ENCODE measurements at places on chromosomes 16 and 17. TPM values are rescaled to one million over a fixed set of nuclear protein-coding genes. Genes with fewer than 3 reads are reported as not detected.

Gene DRC3
- 2.1 TPM for polyA plus RNA-seq

Gene PDIA2
- polyA plus RNA-seq = not detected

Gene KIF2B
- polyA plus RNA-seq = not detected

Gene SLC16A13
- 0.49 TPM for polyA plus RNA-seq

Gene TERB1
- polyA plus RNA-seq = 0.11 TPM

Gene TEKT1
- not detected for polyA plus RNA-seq

Gene PLEKHM1
- 7.9 TPM for polyA plus RNA-seq

Gene LIG3
- 13.4 TPM for polyA plus RNA-seq

Gene TLCD2
- polyA plus RNA-seq = not detected

Gene SLX4
- polyA plus RNA-seq = 0.43 TPM

Gene DBF4B
- polyA plus RNA-seq = 0.52 TPM

Gene CDH15
- not detected for polyA plus RNA-seq

- no peak for DNase-seq
Observed at GRCh38 chr17:50396261-50397110, 837 bp downstream of the LRRC59 start.

DNA sequence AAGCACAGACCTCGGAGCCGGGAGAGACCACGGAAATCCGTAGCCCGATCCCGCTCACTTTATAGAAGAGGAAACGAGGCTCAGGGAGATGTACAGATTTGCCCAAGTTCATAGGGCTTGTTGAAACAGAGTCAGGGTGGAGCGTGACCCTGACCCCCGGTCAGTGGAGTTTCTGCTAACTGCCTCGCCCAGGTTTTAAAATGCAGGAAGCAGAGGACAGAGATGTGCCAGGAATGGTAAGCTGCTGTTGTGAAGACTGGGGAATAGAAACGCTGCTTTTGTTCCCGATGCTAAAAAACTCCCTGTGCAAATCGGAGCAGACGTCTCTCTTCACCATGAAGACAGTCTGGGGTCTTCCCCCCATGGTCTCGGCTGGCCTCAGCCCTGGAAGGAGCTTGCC lies 403.0 kb downstream of the SEC14L1 start:
- no peak for DNase-seq

DNA sequence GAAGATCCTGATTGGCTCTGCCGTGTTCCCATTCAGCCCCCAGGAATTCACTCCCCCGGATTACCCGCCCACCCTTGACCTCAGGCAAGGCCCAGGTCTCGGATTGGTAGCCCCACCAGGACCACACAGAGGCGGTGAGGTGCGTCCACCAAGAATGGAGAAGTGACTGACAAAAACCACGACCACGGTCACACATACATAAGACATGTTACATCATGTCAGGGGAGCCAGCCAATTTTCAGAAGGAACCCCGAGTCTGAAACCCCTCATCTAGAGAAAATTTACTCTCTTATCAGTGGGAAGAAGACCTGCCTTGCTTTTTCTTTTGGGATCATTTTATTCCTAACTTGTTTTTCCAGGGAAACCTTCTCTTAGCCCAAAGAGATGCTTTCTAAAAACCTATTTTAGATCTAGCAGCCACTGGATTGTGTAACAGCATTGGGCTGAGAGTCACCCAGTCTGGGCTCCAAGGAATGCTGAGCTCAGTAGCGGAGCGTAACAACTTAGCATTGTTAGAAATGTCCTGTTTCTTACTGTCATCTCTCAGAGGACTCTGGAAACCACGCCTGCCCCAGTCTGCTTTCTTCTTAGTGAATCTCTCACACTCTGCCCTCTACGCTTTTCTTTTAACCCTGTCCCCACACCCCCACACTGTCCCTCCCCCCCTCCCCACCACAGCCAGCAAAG lies 164.1 kb downstream of the CMIP start:
- DNase-seq = no peak

- no peak for DNase-seq
Observed at GRCh38 chr17:59530531-59530930, 34.9 kb upstream of the DHX40 start.

GRCh38 chr17:5832886-5833285 lies 237.3 kb upstream of the WSCD1 start:
- no peak for DNase-seq

DNA sequence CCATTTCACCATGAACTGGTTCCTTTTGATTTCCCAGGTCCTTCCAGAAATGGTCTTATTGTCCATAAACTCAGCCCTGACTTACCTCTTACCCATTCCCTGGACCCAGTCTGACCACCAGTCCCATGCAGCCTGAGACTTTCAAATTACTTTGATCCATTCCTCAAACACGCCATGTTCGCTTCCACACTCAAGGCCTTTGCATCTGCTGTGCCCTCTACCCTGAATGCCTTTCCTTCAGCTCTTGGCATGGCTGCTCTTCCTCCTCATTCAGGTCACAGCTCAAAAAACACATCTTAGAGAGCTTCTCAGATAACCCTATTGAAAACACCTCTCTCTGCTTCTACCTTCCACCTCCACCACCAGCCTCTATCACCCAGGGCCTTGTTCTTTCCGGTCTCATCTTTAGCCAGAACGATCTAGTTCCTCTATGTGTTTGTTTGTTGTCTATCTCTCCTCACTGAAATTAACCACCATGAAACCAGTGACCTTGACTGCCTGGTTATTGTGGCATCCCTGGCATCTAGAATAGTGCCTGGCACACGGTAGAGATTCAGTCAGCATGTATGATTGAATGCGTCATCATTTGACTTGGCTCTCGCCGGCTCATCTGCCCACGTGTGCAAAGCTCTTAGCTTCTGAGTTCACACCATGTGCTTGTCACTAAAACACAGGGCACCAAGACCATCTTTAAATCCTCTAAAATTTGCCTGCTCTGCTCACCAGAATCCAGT lies 12.8 kb downstream of the CRYM start:
- DNase-seq = no peak

DNA sequence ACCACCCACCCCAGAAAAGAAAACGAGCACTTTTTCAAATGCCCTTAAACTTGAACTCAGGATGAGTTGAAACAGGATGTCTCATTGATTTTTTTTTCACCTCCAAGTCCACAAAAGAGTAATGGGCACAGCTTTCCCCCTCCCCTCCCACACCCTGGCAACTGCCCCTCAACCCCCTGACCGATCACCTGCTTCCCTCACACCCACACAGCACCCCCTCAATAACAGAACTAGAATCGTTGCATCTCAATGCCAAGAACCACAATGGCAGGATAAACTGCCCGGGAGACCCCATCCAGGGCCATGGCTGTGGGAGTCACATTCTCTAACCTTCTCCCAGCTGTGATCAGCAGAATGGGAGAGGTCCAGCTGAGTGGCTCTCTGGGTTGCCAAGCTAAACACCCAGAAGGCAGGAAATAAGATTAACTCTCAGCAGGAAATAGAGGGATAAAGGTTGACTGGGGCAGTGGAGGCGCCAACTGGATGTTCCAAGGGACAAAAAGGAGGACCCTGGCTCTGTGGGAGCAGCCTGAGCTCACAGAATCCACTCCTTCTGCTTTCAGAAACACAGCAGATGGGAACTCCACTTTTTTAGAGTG lies 128.0 kb upstream of the SDK2 start:
- DNase-seq = no peak

DNA sequence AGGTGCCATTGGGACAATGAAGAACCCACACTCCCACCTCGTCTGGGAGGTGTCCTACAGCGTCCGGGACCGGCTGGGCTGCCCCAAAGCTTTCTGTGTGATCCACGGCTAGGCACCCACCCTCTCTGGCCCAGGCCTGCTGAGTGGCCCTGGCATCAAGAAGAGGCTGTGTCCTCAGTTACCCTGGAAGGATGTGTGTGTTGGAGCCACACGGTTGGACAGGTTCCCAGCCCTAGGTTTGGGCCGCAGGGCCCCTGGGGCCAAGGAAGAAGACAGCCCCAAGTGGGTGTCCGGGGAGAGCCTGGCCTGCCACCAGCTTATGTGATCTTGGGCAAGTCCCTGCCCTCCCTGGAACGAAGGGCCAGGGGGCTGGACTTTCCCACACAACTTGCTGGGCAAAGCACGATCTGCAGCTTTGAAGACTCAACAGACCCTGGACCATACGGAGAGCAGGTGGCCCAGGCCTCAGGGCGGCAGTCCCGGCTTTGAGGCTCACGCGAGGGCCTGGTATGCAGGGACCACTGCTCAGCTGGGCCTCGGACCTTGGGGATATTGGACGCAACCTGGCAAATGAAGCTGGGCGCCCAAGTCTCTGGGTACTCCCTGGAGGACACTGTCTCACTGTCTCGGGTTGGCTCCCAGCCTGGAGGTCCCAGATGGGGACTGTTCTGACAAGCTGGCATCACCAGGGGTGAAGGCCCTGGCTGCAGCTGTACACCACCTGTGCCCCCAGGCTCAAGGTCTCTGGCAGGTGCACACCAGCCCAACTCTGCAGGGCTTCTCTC lies 17.5 kb downstream of the MYBBP1A start:
- no peak for DNase-seq

DNA sequence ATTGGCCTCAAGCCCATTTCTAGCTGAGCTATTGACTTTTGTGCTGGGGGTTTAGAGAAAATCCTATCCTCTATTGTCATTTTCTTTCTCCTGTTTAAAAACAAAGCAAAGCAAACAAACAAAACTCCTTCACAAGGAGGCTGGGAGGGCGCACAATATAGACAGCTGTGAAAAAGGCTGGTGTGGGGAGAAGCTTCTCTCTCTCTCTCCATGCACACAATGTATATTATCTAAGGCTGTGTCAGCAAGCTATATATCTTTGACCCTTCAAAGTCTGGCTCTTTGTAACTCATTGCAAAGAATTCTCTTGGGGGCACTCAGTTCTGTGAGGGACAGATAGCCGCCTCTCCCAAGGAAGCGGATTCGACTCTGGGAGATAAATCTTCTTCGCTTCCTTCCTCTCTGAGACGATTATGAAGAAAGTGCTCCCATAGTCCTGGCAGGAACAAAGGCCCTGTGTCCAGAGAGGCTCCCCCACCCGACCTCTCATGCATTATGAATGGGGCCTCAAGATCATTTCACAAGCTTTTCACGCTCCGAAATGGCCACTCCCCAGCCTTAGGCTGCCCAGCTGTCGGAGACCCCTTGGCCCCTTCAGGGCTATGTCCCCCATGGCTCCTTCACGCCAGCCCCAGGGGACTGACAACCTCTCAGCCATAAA lies 33.2 kb upstream of the MEAK7 start:
- no peak for DNase-seq

GRCh38 chr16:11117576-11118211 lies 138.3 kb downstream of the SOCS1 start:
- DNase-seq = no peak

DNA sequence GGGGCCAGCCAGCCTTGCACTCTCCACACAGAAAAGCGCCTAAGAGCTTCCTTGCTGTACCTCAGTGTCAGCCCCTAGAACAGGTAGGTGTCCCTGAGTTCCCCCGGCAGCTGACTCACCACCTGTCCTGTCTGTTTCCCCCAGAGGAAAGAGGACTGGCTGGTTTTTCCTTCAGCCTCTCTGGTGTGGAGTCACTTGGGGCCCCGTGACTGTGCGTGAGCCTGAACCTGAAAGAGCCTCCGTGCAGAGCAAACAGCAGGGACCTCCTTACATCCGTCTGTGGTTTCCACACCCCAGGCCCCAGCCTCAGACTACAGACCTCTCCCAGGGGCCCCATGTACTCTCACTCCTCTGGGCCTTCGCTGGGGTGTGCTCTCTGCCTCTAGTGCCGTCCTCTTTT lies 87.8 kb downstream of the GNAO1 start:
- DNase-seq = peak; percentile 55

GRCh38 chr17:81522491-81523401 lies 5.4 kb upstream of the FSCN2 start:
- DNase-seq = no peak

GRCh38 chr16:6797223-6797622 lies 535.4 kb upstream of the RBFOX1 start:
- DNase-seq = no peak

DNA sequence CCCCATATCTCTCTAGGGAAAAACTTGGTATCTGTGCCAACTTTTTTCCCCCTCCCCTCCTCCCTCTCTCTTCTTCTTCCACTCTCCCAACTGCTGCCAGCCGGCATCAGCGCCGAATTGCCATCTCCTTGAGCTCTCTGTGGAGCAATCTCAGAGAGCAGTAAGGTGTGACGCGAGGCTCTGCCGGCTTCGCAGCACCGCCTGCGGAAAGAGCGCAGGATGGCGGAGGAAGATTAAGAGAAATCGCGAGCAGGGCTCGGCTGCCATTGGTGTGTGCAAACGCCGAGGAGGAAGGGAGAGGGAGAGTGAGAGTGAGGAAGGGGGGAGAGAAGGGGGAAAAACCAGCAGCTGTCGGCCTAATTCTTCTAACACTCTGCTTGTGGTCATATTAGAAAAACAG lies 44.2 kb downstream of the NEUROD2 start:
- no peak for DNase-seq

DNA sequence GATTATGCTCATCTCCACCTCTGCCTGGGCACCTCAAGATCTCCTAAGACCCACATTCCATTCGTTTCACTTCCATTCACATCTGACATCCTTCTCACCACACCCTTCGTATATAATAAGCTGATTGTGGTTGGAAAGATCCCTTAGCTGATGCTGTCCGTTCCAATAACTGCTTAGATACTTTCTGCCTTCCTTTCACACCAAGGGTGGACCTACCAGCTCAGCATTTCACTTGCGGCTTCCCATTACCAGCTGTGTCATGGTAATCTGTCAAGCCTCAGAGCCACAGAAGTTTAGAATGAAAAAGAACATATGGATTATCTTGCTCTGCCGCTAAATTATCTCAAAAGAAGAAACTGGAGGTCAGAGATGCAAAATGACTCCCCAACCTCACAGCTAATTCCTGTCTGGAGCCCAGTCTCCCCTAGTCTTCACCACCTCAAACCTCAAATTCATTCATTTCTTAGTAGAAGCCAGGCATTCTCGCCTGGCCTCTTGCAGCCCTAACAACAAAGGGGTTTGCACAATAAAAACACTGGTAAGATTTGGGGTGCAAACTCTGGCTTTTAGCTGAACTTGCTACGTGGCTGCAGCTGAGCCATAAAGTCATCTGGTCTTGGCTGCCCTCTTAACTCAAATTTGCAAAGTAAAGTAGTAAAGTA lies 182.8 kb upstream of the HS3ST3A1 start:
- no peak for DNase-seq

- DNase-seq = peak; percentile 56
Observed at GRCh38 chr17:21019976-21020586, 22.7 kb downstream of the USP22 start.

- DNase-seq = no peak
Observed at GRCh38 chr17:19418251-19418992, 7.4 kb downstream of the RNF112 start.

- no peak for DNase-seq
Observed at GRCh38 chr17:79338604-79339003, 264.0 kb downstream of the ENGASE start.

DNA sequence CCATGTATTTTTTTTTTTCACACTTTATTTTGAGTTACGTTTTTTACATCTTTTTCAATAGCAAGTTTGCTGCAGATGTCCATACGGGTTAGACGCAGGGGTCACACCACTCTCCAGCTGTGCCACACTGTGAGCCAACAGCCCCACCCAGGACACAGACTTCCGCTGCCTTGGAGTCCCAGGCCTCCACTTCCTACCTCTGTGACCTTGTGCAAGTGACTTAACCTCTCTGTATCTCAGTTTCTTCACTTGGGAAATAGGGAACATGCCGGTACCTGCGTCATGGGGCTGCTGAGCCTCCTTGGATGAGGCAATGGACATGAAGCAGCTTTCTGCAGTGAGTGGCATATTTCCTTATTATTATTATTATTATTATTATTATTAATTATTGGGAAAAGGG lies 3.3 kb upstream of the PITPNA start:
- no peak for DNase-seq

GRCh38 chr16:88732172-88732960 lies 26.1 kb downstream of the CTU2 start:
- no peak for DNase-seq

- no peak for DNase-seq
Observed at GRCh38 chr17:3879186-3879585, 13.7 kb downstream of the CAMKK1 start.
